ENCODE measurements at places on chromosomes 3 and 15. TPM values are rescaled to one million over a fixed set of nuclear protein-coding genes. Genes with fewer than 3 reads are reported as not detected.

GRCh38 chr3:141525814-141526213 is 39.0 kb downstream of the RASA2 start:
- no peak for DNase-seq

DNA sequence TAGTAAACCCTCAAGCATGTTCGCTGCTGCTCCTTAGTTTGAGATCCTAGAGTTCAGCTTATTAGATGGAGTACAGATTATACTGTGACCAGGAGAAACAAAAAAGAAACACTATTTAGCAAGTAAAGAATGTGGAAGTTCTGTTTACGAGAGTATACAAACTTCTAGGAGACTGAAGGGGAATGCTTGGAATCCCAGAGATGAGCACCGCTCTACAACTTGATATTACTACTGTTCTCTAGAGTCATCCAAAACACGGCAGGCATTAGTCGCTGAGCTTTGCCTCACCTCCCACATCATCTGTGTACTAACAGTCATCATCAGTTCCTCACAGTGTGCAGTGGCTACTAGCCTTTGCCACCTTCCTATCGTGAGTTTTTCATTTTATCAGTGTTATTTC is 121.4 kb upstream of the CHRM5 start:
- DNase-seq: no peak

DNA sequence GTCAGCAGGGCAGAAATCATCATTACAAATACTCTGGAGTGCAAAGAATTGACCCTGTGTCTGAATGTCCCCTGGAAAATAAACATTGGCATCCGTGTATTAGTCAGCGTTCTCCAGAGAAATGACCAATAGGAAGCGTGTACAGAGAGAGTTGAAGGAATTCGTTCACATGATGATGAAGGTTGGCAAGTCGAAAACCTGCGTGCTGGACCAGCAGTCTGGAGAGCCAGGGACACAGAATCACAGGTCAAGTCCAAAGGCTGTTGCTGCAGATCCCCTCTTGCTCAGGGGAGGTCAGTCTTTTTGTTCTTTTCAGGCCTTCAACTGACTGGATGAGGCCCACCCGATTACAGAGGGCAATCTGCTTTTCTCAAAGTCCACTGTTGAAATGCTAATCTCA is 16.6 kb downstream of the GP9 start:
- no peak for DNase-seq

Gene ANKRD34C
- not detected for total RNA-seq

- DNase-seq: no peak
Observed at GRCh38 chr3:32406486-32407408, 15.1 kb downstream of the CMTM7 start.
